Upper lobe of left lung (tissue), 6 donors: ENCODE measurements at places on chromosomes 1 and 21. TPM values are rescaled to one million over a fixed set of nuclear protein-coding genes. Genes with fewer than 3 reads are reported as not detected.

FALEC gene
- total RNA-seq, result 4.2 TPM

GRCh38 chr1:31788825-31789256 is 24.7 kb upstream of the ADGRB2 start:
- H3K4me3 ChIP-seq, result peak overlapping the region; percentile 69
- peaks cover 10% of the 10 kb centered on the region for H3K4me1 ChIP-seq
- peak; percentile 32 for DNase-seq
- no peaks in the 10 kb centered on the region for H3K27me3 ChIP-seq

- no peaks in the 10 kb centered on the region for H3K36me3 ChIP-seq
- H3K27ac ChIP-seq, result no peak overlapping the region
- H3K4me3 ChIP-seq, result no peak overlapping the region
- H3K4me1 ChIP-seq, result no peaks in the 10 kb centered on the region
- DNase-seq, result no peak
Observed at GRCh38 chr1:207429963-207430362, 24.2 kb upstream of the CR2 start.

- no peak for DNase-seq
- no peaks in the 10 kb centered on the region for H3K4me1 ChIP-seq
- no peak overlapping the region for H3K27ac ChIP-seq
- no peaks in the 10 kb centered on the region for H3K27me3 ChIP-seq
- H3K36me3 ChIP-seq, result peaks cover 53% of the 10 kb centered on the region
Observed at GRCh38 chr1:11138952-11139351, 39.3 kb upstream of the EXOSC10 start.

DNA sequence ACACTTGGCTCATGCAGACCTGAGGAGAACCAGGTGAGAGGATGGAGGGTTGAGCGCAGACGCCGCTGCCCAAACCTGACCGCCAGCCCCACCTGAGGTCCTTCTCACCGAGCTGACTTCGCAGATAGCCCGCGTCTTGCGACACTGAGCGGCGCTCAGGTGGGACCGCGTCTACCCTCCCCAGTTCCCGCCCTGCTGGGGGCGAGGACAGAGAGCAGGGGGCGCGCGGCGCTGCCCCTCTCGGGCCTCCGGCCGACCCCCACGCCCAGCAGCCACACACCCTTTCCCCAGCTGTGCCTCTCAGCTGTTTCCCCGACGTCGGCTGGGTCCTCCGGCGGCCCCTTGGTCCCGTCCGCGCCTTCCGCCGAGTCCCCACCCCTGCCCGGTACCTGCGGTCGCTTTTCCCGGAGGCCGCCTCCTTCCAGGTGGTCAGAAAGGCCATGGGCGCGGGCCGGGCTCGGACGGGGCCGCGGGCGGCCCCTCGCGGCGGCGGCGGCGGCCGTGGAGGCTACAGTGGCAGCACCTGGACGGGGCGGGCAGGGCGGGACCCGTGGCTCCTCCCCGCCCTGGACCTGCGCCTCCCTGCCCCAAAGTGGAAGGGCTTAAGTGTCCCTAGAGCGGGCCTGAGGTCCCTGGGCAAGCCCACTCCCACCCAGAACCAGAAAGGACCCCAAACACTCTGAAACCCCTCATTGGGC is 14.4 kb upstream of the TTC39A start:
- peak overlapping the region; percentile 46 for H3K4me3 ChIP-seq
- H3K4me1 ChIP-seq, result peaks cover 10% of the 10 kb centered on the region
- H3K27me3 ChIP-seq, result peaks cover 11% of the 10 kb centered on the region
- H3K27ac ChIP-seq, result no peak overlapping the region
- DNase-seq, result peak; percentile 77
- no peaks in the 10 kb centered on the region for H3K36me3 ChIP-seq

DNA sequence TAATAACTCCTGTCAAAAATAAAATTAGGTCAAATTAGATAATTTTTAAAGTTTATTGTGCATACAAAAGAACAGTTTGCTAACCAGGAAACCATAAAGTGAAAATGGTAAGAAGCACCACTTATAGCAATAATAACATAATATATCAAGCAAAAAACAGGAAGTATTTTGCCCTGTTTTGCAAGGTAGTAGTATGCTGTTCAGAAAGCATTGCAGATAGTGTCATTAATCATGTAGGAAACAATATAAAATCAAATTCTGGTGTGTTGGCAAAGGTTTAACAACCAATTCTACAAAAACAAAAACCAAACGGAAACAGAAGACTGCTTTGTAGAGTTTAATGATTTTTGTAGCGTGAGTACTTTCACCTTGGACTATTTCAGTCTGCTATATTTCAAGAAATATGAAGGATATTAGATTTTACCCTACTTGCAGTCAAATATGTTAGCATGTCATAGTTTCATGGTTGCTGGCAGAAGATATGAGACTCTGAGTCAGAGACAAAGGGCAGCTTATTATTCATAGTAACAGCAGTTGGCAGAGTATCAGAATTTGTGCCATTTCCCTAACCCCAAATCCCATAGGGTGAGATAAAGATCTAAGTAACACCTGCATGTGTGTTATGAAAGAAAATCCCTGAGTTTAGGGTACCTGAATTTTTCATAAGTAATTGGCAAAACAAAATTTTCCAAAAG is 729.0 kb upstream of the BRINP3 start:
- no peaks in the 10 kb centered on the region for H3K27me3 ChIP-seq
- H3K4me1 ChIP-seq, result no peaks in the 10 kb centered on the region
- no peaks in the 10 kb centered on the region for H3K36me3 ChIP-seq
- DNase-seq, result no peak

CD53 gene
- 108 TPM for total RNA-seq

- no peaks in the 10 kb centered on the region for H3K4me1 ChIP-seq
- H3K36me3 ChIP-seq, result no peaks in the 10 kb centered on the region
- H3K27ac ChIP-seq, result no peak overlapping the region
- H3K4me3 ChIP-seq, result no peak overlapping the region
Observed at GRCh38 chr1:241308011-241308410, 49.0 kb downstream of the RGS7 start.

GRCh38 chr1:62090016-62090415 is 104.6 kb upstream of the L1TD1 start:
- H3K27me3 ChIP-seq, result no peaks in the 10 kb centered on the region
- H3K4me1 ChIP-seq, result no peaks in the 10 kb centered on the region
- no peak overlapping the region for H3K4me3 ChIP-seq
- no peaks in the 10 kb centered on the region for H3K36me3 ChIP-seq

DNA sequence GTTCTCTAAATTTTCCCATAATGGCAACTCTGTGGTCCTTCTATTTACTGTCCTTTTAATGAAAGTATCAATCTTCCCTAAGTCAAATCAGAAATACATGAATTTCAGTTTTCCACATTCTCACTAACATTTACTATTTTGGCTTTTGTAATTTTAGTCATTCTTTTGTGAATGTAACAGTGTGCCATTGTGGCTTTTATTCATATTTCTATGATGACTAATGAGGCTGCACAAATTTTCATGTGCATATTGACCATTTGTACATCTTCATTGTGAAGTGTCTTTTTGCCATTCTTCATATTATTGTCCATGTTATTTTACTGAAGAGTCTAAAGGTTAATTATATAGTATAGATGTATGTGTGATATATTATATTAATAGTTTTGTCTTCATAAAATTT is 431.0 kb upstream of the BRINP3 start:
- no peak for DNase-seq
- H3K27me3 ChIP-seq, result no peaks in the 10 kb centered on the region
- no peak overlapping the region for H3K27ac ChIP-seq
- no peak overlapping the region for H3K4me3 ChIP-seq
- no peaks in the 10 kb centered on the region for H3K36me3 ChIP-seq
- no peaks in the 10 kb centered on the region for H3K4me1 ChIP-seq

- DNase-seq, result peak; percentile 92
- peak overlapping the region; percentile 100 for H3K27ac ChIP-seq
- H3K4me1 ChIP-seq, result peaks cover 22% of the 10 kb centered on the region
- H3K27me3 ChIP-seq, result no peaks in the 10 kb centered on the region
- H3K4me3 ChIP-seq, result peak overlapping the region; percentile 66
Observed at GRCh38 chr1:244969355-244970235, 105.3 kb upstream of the HNRNPU start.

DNA sequence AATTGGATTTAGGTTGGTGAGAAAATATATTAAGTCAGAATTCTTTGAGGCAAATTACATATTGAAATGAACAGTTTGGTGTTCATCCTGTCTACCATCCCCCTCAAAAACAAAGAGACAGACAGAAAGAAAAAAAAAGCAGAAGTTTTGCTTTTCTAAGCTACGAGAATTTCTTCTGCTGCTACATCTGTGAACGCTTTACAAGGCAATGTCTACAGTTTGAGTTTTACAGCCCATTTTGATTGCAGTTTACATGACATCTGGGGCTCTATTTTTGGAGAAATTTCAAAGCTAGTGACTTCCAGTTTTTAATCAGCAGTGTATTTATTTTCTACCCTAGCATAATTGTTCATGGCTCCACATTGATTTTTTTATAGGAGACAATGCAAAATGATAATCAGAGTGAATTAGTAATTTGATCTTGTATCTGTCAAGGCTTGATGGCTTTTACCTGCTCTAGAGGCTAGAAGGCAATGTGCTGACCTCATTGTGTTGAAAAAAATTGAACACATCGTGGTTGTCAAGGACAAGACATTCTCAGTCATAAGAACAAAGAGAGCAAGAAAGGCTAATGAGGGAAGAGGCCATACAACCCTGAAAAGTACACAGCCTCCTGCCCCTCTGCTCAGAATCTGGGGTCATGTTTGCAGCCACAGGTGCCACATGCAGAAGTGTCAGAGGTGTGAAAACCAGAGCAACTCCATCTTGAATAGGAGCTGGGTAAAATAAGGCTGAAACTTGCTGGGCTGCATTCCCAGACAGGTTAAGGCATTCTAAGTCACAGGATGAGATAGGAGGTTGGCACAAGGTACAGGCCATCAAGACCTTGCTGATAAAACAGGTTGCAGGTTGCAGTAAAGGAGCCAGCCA is 201.0 kb upstream of the CAMK1G start:
- H3K36me3 ChIP-seq, result no peaks in the 10 kb centered on the region
- H3K4me3 ChIP-seq, result no peak overlapping the region
- no peak for DNase-seq
- no peaks in the 10 kb centered on the region for H3K27me3 ChIP-seq
- H3K4me1 ChIP-seq, result no peaks in the 10 kb centered on the region

DNA sequence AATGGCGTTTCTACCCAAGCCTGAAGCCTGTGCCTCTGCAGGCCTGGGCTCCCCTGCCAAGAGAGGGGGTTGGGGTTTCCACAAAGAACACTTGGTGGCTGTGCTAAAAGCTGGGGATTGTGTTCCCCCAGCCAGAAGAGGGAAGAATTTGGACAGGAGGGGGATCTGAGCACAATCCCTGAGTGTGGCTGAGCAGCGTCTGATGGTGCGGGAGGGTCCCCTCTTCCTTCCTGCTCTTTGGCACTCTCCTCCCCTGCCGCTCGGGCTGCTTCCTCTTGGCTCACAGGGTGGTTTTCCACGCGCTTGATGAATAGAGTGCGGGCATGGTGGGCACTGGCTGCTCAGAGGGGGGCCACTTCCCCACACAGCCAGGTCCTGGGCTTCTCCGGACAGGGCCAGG is 3.7 kb downstream of the GPR37L1 start:
- no peak overlapping the region for H3K27ac ChIP-seq
- no peaks in the 10 kb centered on the region for H3K27me3 ChIP-seq
- H3K4me1 ChIP-seq, result peaks cover 1% of the 10 kb centered on the region
- DNase-seq, result no peak
- H3K4me3 ChIP-seq, result no peak overlapping the region

DNA sequence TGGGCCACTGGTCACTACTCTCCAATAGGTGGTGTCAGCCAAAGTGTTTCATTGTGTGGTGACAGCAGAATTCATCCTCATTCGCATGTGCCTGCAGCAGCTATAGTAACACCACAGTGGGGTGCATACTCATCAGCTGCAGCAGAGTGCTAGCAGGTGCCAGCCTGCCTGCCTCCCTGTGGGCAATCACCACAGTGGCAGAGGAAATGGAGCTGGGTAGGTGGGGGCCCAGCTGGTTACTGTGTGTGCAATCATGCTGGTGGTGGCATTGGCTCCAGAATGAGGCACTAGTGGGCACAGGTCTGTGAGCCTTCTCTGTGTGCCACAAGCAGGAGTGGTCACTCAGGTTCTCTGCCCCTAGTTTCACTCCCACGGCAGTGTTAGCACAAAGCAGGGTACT is 579.2 kb downstream of the PTPRC start:
- H3K4me3 ChIP-seq, result no peak overlapping the region
- no peak overlapping the region for H3K27ac ChIP-seq

C1orf167 gene
- total RNA-seq, result 14.3 TPM

HFM1 gene
- total RNA-seq, result not detected

DNA sequence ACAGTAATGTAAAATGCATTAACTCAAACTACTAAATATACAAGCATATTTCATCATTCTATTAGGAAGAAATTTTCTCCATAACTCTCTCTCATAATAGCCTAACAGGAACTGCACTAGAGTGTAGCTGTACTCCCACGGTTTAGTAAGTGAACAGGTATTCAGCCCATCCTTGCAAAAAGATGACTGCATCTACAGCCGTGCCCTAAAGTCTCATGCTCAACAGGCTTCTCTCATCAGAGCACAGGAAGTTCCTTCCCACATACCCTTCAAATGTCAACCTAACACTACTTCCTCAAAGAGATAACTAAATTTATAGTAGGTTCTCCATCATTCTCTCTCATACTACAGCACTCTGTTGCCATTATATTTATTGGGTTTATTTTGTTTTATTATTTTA is 251.6 kb downstream of the AKT3 start:
- H3K36me3 ChIP-seq, result no peaks in the 10 kb centered on the region
- no peak for DNase-seq
- H3K27ac ChIP-seq, result no peak overlapping the region
- H3K27me3 ChIP-seq, result no peaks in the 10 kb centered on the region

PODN gene
- total RNA-seq, result 87.1 TPM

TMEM50B gene
- total RNA-seq, result 45.1 TPM

- DNase-seq, result no peak
- H3K27ac ChIP-seq, result no peak overlapping the region
- no peaks in the 10 kb centered on the region for H3K27me3 ChIP-seq
- H3K4me1 ChIP-seq, result no peaks in the 10 kb centered on the region
- H3K36me3 ChIP-seq, result no peaks in the 10 kb centered on the region
Observed at GRCh38 chr1:210641582-210641981, 312.9 kb downstream of the HHAT start.

DNA sequence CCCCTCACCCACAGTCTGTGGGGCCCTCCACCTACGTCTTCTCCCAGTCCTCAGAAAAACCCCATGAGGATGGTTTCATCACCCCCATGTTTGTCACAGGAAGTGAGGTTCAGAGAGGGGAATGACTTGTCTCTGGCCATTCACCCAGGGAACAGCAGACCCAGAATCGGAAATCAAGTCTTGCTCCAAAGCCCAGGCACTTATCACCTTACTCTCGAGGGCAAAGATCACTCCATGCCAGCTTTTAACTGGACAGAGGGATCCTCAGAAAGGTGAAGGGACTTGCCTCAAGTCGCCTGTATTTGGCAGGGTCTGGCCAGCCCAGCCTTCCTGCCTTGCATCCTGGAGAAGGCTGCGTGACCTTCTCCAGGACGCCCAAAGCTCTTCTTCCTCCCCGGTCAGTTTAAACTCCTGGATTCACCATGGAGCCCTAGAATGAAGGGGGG is 57.9 kb upstream of the SSBP3 start:
- H3K4me1 ChIP-seq, result peaks cover 23% of the 10 kb centered on the region
- DNase-seq, result no peak
- H3K36me3 ChIP-seq, result no peaks in the 10 kb centered on the region
- no peak overlapping the region for H3K4me3 ChIP-seq
- no peak overlapping the region for H3K27ac ChIP-seq
- no peaks in the 10 kb centered on the region for H3K27me3 ChIP-seq

GRCh38 chr1:212819726-212820125 is 27.7 kb downstream of the SPATA45 start:
- H3K27me3 ChIP-seq, result no peaks in the 10 kb centered on the region
- H3K27ac ChIP-seq, result no peak overlapping the region
- H3K4me3 ChIP-seq, result no peak overlapping the region
- no peak for DNase-seq
- H3K4me1 ChIP-seq, result no peaks in the 10 kb centered on the region
